CD4-positive, alpha-beta T cell treated with Interleukin-6 for 4 hours (primary cell): ENCODE measurements at places on chromosomes 7 and 10.

DNA sequence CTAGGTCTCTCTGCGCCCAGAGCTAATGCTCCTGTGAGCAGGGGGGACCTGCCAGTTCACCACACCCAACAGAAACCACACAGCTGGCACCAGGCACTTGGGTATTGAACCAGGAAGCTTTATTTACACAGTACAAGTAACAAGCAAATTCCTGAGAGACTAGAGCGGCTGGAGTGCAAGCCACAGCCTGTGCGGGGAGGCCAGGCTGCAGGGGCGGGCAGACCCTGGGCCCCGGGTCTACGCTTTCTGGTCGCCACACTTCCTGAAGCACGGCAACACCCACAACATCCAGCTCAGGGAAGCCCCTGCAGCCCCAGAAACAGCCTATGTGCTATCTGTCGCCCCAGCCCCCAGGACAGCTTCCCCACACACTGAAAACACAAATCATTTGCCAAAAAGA is 125.0 kb downstream of the FAM53B start:
- peak; percentile 29 for DNase-seq

GRCh38 chr7:2878306-2878705 is 34.2 kb upstream of the GNA12 start:
- no peak for DNase-seq

GRCh38 chr7:85021101-85021704 is 165.7 kb downstream of the SEMA3D start:
- DNase-seq, result no peak

GRCh38 chr10:104515678-104516199 is 125.4 kb upstream of the SORCS3 start:
- no peak for DNase-seq

- no peak for DNase-seq
Measured at GRCh38 chr10:106360870-106361269, 803.6 kb downstream of the SORCS1 start.

DNA sequence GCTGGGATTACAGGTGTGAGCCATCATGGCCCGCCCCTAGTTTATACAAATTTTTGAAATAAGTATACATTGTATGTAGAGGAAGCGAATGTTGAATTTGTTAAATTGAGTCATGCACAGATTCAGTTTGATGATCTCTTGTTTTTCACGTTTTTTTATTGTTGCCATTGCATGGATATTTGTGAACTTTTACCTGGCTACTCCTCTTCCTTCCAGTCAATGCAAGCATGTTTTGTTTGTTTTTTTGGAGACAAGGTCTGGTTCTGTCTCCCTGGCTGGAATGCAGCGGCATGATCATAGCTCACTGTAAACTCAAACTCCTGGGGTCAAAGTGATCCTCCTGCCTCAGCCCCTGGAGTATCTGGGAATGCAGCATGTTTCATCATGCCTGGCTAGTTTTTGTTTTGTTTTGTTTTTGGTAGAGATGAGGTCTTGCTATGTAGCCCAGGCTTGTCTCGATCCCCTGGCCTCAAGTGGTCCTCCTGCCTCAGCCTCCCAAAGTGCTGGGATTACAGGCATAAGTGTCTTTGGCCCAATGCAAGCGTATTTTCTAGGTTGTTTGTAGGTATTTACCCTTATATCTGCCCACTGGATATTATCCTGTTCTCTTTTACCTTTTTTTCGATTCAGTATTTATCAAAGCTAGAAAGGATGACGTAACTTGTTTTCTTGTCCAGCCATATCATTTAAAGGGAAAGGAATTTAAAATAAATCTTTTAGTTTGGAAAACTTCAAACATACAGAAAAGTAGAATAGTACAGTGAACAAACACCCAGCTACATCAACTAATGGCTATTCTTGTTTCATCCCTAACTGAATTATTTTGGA is 11.0 kb downstream of the LCOR start:
- DNase-seq, result no peak

DNA sequence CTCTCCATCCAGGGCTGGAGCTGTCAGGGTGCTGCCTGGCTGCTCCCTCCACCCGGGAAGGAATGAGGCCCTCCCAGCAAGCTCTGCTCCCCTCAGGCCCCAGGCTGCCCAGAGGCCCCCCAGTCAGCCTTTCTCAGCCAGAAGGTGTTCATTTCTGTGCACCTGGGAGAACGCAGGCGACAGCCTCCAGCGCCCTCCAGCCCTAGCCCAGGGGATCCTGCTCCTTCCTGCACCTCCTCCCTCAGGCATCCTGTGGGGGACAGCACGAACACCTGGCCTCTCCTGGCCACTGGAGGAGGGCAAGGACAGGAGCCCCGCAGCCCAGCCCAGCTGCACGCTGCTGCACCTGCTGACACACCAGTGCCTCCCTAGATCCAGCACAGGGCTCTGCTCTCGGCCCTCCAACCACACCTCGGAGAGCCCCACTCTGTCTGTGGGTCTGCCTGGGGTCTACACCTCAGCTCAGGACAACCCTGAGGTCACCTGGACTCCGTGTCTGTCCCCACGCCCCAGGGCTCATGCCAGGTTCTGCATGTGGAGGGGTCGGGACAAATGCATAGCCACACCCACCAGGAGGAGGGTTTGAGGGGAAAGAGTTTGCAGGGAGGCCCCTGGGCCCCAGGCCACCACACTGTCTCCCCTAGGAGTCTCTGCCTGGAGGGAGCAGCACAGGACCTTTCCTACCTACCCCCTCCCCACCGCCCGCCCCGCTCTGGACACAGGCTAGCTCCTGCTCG is 7.4 kb upstream of the PWWP2B start:
- DNase-seq, result no peak

GRCh38 chr7:32586291-32587221 is 91.3 kb downstream of the AVL9 start:
- no peak for DNase-seq

DNA sequence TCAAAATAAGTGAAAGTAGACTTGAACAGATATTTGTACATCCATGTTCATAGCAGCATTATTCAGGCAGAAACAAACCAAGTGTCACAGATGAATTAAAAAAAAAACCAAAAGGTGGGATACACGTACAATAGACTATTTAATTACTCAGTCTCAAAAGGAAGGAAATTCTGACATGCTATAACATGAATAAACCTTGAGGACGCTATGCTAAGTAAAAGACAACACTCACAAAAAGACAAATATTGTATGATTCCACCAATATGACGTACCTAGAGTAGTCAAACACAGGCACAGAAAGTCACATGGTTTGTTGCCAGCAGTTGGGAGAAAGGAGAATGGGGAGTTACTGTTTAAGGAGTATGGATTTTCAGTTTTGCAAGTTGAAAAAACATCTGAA is 18.0 kb upstream of the CFAP70 start:
- no peak for DNase-seq

DNA sequence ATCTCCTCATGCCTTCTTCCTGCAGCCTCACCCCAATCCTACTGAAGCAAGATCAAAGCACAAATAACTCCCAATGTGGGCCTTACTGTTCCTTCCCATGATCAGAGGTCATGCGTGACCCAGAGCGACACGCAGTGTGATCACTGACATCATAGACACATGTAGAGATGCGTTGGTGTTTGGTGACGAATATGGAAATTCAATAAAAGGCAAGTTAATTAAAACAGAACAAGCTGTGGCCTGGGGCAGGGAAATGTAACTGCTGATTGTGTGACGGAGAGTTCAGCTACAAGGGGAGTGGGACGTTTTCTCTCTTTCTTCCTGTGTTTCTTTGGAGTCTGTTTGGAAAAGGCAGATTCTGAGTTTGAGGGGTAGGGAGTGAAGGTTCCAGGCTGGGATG is 34.8 kb upstream of the CARD11 start:
- DNase-seq, result no peak
